ENCODE measurements at places on chromosomes 2 and 18. TPM values are rescaled to one million over a fixed set of nuclear protein-coding genes. Genes with fewer than 3 reads are reported as not detected.

- no peaks in the 10 kb centered on the region for H3K36me3 ChIP-seq
- DNase-seq, result peak; percentile 52
- no peak overlapping the region for H3K27ac ChIP-seq
- H3K4me1 ChIP-seq, result peaks cover 43% of the 10 kb centered on the region
- no peak overlapping the region for H3K4me3 ChIP-seq
- H3K27me3 ChIP-seq, result no peaks in the 10 kb centered on the region
These were observed 63.5 kb upstream of the FZD7 start for GRCh38 chr2:201969938-201970785.

Gene SETBP1
- 20.5 TPM for total RNA-seq

Gene PRKAG3
- 19.3 TPM for total RNA-seq

- peaks cover 7% of the 10 kb centered on the region for H3K27me3 ChIP-seq
- H3K27ac ChIP-seq, result no peak overlapping the region
- no peak for DNase-seq
These were observed 193.9 kb downstream of the BCL11A start for GRCh38 chr2:60359569-60359968.

DNA sequence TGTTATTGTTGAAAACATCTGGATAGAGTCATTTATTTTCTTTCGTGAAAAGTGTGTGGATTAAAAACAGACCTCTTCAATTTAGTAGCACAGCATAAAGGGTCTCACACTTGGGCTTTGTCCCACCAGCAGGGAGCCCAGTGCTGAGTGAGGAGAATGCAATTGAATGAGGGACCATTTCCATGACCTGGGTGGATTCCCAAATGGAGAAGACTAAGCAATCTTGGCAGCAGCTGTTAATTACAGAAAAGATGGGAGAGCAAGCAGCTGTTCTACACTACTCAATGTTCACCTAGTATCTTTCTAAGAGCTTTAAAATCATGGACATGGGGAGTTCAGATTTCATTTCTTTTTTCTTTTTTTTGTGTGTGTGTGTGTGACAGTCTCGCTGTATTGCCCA lies 121.8 kb upstream of the FN1 start:
- peak; percentile 84 for DNase-seq
- H3K36me3 ChIP-seq, result no peaks in the 10 kb centered on the region
- H3K4me1 ChIP-seq, result peaks cover 5% of the 10 kb centered on the region
- H3K4me3 ChIP-seq, result no peak overlapping the region
- H3K27me3 ChIP-seq, result no peaks in the 10 kb centered on the region

DNA sequence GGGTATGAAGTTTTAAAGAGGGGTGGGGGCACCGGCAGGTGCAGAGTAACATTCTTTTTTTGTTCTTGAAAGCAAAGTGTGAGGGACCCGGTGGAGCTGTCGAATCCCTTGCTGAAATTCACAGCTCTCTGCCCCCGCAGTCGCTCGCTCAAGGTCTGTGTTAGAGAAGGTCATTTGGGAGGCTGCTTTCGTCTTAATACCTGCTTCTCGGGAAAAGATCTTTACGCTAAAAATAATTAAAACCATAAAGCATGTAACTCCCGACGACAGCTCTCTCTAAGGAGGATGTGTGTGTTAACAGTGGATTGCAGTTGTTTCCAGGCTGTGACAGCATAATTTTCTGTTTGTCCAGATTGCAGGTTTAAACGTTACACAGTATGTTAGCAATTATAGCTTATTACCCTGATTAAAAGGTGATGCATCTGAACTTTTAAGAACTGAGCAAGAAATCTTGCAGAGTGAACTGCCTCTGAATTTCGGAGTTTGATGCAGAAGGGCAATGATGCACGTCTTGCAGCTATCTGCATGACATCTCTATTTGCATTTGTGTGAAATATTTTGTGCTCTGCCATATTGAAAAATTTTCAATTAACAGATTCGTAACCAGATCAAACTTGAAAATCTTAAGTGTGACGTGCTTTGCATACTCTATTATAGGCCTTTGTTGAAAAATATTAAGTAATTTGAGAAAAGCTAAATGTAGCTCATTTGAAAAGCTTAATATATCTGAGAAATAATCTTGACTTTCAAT lies 954 bp downstream of the RAPGEF4 start:
- no peak overlapping the region for H3K27ac ChIP-seq
- H3K36me3 ChIP-seq, result no peaks in the 10 kb centered on the region
- peaks cover 8% of the 10 kb centered on the region for H3K4me1 ChIP-seq
- DNase-seq, result no peak
- H3K4me3 ChIP-seq, result peak overlapping the region; percentile 27
- H3K27me3 ChIP-seq, result peaks cover 30% of the 10 kb centered on the region

Gene KYNU
- 0.84 TPM for total RNA-seq

DNA sequence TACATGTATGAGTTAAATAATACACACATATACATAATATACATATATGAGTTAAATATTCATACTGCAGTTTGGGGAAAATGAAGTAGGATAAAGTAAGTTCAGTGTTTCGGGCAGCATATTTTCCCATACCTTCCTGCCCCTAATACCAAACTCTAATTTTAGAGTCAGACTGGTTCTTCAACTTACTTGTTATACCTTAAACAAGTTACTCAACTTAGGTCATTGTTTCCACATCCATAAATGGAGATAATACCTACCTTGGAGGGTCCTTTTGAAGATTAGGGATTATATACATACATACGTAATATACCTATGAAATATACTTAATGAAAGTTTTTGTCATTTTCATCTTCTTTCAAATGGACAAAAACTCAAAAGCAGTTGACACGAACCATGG lies 8.4 kb downstream of the MEMO1 start:
- no peaks in the 10 kb centered on the region for H3K36me3 ChIP-seq
- H3K27me3 ChIP-seq, result no peaks in the 10 kb centered on the region
- no peak overlapping the region for H3K4me3 ChIP-seq
- no peaks in the 10 kb centered on the region for H3K4me1 ChIP-seq

GRCh38 chr2:97761192-97761591 lies 47.8 kb downstream of the ZAP70 start:
- no peak for DNase-seq
- peaks cover 86% of the 10 kb centered on the region for H3K36me3 ChIP-seq
- H3K27me3 ChIP-seq, result no peaks in the 10 kb centered on the region

DNA sequence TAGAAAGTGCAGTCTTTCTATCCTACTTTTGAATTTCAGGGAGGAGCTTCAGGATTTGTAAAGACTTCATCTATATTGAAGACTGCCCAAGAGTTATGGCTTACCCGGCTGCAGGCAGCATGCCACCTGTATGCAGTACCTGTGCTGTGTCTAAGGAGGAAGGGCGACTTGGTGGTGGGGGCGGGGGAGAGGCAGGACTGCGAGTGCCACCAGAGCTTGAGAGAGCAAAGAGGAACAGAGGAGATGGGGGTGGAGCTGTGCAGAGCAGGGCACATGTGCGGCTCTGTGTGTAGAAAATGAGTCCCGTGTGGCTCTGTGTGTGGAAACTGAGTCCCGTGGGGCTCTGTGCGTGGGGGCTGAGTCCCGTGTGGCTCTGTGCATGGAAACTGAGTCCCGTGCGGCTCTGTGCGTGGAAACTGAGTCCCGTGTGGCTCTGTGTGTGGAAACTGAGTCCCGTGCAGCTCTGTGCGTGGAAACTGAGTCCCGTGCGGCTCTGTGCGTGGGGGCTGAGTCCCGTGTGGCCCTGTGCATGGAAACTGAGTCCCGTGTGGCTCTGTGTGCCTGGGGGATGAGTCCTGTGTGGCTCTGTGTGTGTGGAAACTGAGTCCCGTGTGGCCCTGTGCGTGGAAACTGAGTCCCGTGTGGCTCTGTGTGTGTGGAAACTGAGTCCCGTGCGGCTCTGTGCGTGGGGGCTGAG lies 43.2 kb downstream of the LDLRAD4 start:
- H3K4me3 ChIP-seq, result no peak overlapping the region
- H3K36me3 ChIP-seq, result no peaks in the 10 kb centered on the region

DNA sequence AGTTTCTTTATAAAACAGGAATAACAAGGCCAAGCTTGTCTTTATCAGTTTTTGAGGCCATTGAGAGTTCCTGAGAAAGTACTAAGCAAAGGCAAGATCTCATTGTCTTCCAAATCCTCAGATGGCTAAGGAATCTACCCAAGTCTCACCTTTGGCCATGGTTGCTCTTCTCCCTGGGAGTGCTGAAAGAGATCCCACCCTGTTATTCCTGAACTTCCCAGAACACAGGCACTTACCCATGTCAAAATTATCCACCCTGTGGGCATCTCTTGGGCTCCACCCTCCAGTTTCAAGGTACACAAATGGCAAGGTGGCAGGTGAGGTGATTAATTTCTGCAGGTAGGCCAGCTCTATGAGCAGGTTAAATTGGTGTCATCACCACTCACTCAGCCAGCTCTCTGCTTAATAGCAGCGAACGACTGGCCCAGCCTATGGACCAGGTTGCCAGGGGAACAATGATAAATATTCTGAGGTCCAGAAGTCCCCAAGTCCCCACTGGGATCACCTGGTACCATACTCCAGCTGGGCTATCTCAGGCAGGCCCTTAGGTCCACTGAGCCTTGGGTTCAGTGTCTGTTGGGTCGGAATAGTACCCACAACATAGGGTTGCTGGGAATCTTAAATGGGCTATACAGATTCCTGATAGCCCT lies 2.3 kb upstream of the SPRED2 start:
- no peaks in the 10 kb centered on the region for H3K27me3 ChIP-seq
- peak overlapping the region; percentile 98 for H3K27ac ChIP-seq

GRCh38 chr2:238616681-238617080 lies 190.0 kb downstream of the ASB1 start:
- H3K4me1 ChIP-seq, result peaks cover 3% of the 10 kb centered on the region
- peaks cover 2% of the 10 kb centered on the region for H3K27me3 ChIP-seq
- H3K36me3 ChIP-seq, result no peaks in the 10 kb centered on the region

GRCh38 chr18:60040971-60041370 lies 141.2 kb downstream of the PMAIP1 start:
- H3K27me3 ChIP-seq, result no peaks in the 10 kb centered on the region
- H3K4me1 ChIP-seq, result no peaks in the 10 kb centered on the region
- DNase-seq, result no peak
- no peak overlapping the region for H3K4me3 ChIP-seq
- H3K27ac ChIP-seq, result no peak overlapping the region

DNA sequence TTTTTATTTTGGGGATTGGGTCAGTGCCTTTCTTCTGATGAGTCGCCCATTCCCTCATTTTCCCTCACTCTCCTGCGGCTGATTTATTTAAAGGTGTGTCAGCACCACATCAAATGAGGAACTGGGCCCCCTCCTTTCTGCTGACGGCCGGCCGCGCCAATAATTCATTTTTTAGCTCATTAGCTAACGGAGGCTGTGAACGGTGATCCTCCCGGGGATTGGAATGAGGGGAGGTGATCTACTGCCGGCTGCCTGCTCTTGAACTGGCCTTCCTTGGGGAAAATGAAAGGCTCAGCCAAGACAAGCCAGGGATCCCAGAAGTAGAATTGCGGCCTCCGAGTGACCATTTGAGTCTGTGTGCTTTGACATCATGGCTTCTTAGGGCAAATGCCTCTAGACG lies 54.2 kb downstream of the GBX2 start:
- H3K36me3 ChIP-seq, result no peaks in the 10 kb centered on the region
- H3K4me3 ChIP-seq, result no peak overlapping the region
- H3K27ac ChIP-seq, result no peak overlapping the region
- DNase-seq, result no peak

- no peak overlapping the region for H3K27ac ChIP-seq
- H3K4me1 ChIP-seq, result no peaks in the 10 kb centered on the region
- H3K4me3 ChIP-seq, result no peak overlapping the region
- no peak for DNase-seq
- no peaks in the 10 kb centered on the region for H3K36me3 ChIP-seq
- H3K27me3 ChIP-seq, result no peaks in the 10 kb centered on the region
These were observed 276.5 kb upstream of the ATP5MC3 start for GRCh38 chr2:175457895-175458448.

Gene MEP1B
- total RNA-seq, result 0.18 TPM

- no peak overlapping the region for H3K4me3 ChIP-seq
- peaks cover 22% of the 10 kb centered on the region for H3K27me3 ChIP-seq
- DNase-seq, result peak; percentile 93
- peak overlapping the region; percentile 65 for H3K27ac ChIP-seq
- H3K4me1 ChIP-seq, result peaks cover 17% of the 10 kb centered on the region
These were observed 6.2 kb upstream of the ARMC9 start for GRCh38 chr2:231191896-231192872.

GRCh38 chr18:64416990-64417389 lies 268.1 kb upstream of the LINC00305 start:
- no peak overlapping the region for H3K4me3 ChIP-seq
- no peak for DNase-seq
- H3K4me1 ChIP-seq, result no peaks in the 10 kb centered on the region
- no peak overlapping the region for H3K27ac ChIP-seq
- H3K36me3 ChIP-seq, result no peaks in the 10 kb centered on the region
- H3K27me3 ChIP-seq, result no peaks in the 10 kb centered on the region

GRCh38 chr2:74249406-74250122 lies 51.1 kb downstream of the MTHFD2 start:
- DNase-seq, result no peak
- H3K27ac ChIP-seq, result no peak overlapping the region
- no peak overlapping the region for H3K4me3 ChIP-seq
- H3K27me3 ChIP-seq, result no peaks in the 10 kb centered on the region
- H3K4me1 ChIP-seq, result peaks cover 6% of the 10 kb centered on the region

Gene NEU4
- total RNA-seq, result 6.7 TPM

GRCh38 chr2:30968660-30969397 lies 161.6 kb upstream of the CAPN13 start:
- H3K27me3 ChIP-seq, result peaks cover 3% of the 10 kb centered on the region
- DNase-seq, result no peak
- no peak overlapping the region for H3K4me3 ChIP-seq
- no peaks in the 10 kb centered on the region for H3K4me1 ChIP-seq

GRCh38 chr2:64581777-64582539 lies 57.8 kb downstream of the AFTPH start:
- H3K27ac ChIP-seq, result no peak overlapping the region
- peaks cover 10% of the 10 kb centered on the region for H3K36me3 ChIP-seq
- H3K4me1 ChIP-seq, result no peaks in the 10 kb centered on the region
- H3K4me3 ChIP-seq, result no peak overlapping the region

- H3K36me3 ChIP-seq, result peaks cover 36% of the 10 kb centered on the region
- no peak overlapping the region for H3K27ac ChIP-seq
- no peak overlapping the region for H3K4me3 ChIP-seq
- H3K27me3 ChIP-seq, result no peaks in the 10 kb centered on the region
- DNase-seq, result peak; percentile 78
These were observed 219.6 kb upstream of the RAB12 start for GRCh38 chr18:8389391-8390340.

Gene PROM2
- total RNA-seq, result 0.66 TPM

Gene ST8SIA3
- total RNA-seq, result 0.09 TPM

Gene GCG
- total RNA-seq, result 16.6 TPM

GRCh38 chr2:121372721-121373353 lies 87.8 kb upstream of the TFCP2L1 start:
- H3K4me1 ChIP-seq, result no peaks in the 10 kb centered on the region
- DNase-seq, result no peak
- H3K27me3 ChIP-seq, result no peaks in the 10 kb centered on the region

GRCh38 chr2:226873051-226873620 lies 37.3 kb downstream of the RHBDD1 start:
- no peak overlapping the region for H3K27ac ChIP-seq
- peaks cover 6% of the 10 kb centered on the region for H3K36me3 ChIP-seq
- no peaks in the 10 kb centered on the region for H3K27me3 ChIP-seq
- no peak for DNase-seq

DNA sequence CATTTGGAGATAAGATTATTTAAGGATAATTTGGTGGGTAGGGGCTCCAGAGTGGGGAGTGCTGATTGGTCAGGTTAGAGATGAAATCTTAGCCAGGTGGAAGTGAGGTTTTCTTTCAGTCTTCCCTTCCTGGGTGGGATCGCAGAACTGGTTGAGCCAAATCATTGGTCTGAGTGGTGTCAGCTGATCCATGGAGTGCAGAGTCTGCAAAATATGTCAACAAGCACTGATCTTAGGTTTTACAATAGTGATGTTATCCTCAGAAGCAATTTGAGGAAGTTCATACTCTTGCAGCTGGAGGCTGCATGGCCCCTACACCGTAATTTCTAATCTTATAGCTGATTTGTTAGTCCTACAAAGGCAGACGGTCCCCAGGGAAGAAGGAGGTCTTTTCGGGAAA lies 1483.4 kb upstream of the ZEB2 start:
- no peak overlapping the region for H3K27ac ChIP-seq
- no peaks in the 10 kb centered on the region for H3K27me3 ChIP-seq
- DNase-seq, result no peak
- H3K4me1 ChIP-seq, result no peaks in the 10 kb centered on the region
- no peaks in the 10 kb centered on the region for H3K36me3 ChIP-seq
- no peak overlapping the region for H3K4me3 ChIP-seq

Data from muscle of leg (tissue), 16 donors.